Liver (tissue), 10 donors: ENCODE measurements at places on chromosomes 2 and 18. TPM values are rescaled to one million over a fixed set of nuclear protein-coding genes. Genes with fewer than 3 reads are reported as not detected.

SLC11A1 gene
- 23.0 TPM for total RNA-seq

GPR155 gene
- 3.9 TPM for total RNA-seq

KANSL3 gene
- total RNA-seq = 30.5 TPM

ASNSD1 gene
- total RNA-seq = 33.0 TPM

VWC2L gene
- not detected for total RNA-seq

TXNDC2 gene
- 0.09 TPM for total RNA-seq

CEP76 gene
- 6.4 TPM for total RNA-seq

DTNA gene
- 3.2 TPM for total RNA-seq

GRCh38 chr2:55902971-55903370 lies 20.6 kb downstream of the EFEMP1 start:
- no peaks in the 10 kb centered on the region for H3K4me1 ChIP-seq
- no peak overlapping the region for H3K27ac ChIP-seq
- no peaks in the 10 kb centered on the region for H3K36me3 ChIP-seq
- H3K27me3 ChIP-seq = peaks cover 3% of the 10 kb centered on the region
- H3K4me3 ChIP-seq = no peak overlapping the region

- H3K27me3 ChIP-seq = no peaks in the 10 kb centered on the region
- DNase-seq = no peak
- no peaks in the 10 kb centered on the region for H3K36me3 ChIP-seq
These were observed 18.6 kb downstream of the NGEF start for GRCh38 chr2:232994446-232994845.

DNA sequence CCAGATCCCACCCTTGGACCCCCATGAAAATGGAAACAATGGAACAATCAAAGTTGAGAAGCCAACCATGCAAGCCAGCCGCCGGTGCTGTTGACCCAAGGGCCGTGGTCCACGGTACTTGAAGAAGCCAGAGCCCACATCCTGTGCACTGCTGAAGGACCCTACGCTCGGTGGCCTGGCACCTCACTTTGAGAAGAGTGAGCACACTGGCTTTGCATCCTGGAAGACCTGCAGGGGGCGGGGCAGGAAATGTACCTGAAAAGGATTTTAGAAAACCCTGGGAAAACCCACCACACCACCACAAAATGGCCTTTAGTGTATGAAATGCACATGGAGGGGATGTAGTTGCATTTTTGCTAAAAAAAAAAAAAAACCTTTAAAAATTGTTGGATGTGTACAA lies 26.5 kb upstream of the TXNDC2 start:
- H3K4me3 ChIP-seq = no peak overlapping the region
- peaks cover 2% of the 10 kb centered on the region for H3K27me3 ChIP-seq
- no peaks in the 10 kb centered on the region for H3K36me3 ChIP-seq

- no peak overlapping the region for H3K4me3 ChIP-seq
- H3K27ac ChIP-seq = no peak overlapping the region
- peaks cover 7% of the 10 kb centered on the region for H3K36me3 ChIP-seq
- no peaks in the 10 kb centered on the region for H3K27me3 ChIP-seq
These were observed 34.0 kb downstream of the ACTR2 start for GRCh38 chr2:65261676-65262075.

- no peak overlapping the region for H3K27ac ChIP-seq
- DNase-seq = no peak
- peaks cover 6% of the 10 kb centered on the region for H3K27me3 ChIP-seq
- H3K36me3 ChIP-seq = no peaks in the 10 kb centered on the region
- no peak overlapping the region for H3K4me3 ChIP-seq
These were observed 4.7 kb downstream of the CDK5R2 start for GRCh38 chr2:218964041-218964771.

GRCh38 chr2:3042601-3043585 lies 334.7 kb downstream of the EIPR1 start:
- no peak for DNase-seq
- no peaks in the 10 kb centered on the region for H3K27me3 ChIP-seq
- no peak overlapping the region for H3K4me3 ChIP-seq
- H3K36me3 ChIP-seq = no peaks in the 10 kb centered on the region

- peaks cover 2% of the 10 kb centered on the region for H3K4me1 ChIP-seq
- H3K4me3 ChIP-seq = no peak overlapping the region
- no peak overlapping the region for H3K27ac ChIP-seq
- no peaks in the 10 kb centered on the region for H3K27me3 ChIP-seq
- DNase-seq = no peak
- no peaks in the 10 kb centered on the region for H3K36me3 ChIP-seq
These were observed 87.7 kb downstream of the SPRED2 start for GRCh38 chr2:65344689-65345088.

- no peaks in the 10 kb centered on the region for H3K27me3 ChIP-seq
- H3K36me3 ChIP-seq = no peaks in the 10 kb centered on the region
- H3K4me1 ChIP-seq = peaks cover 1% of the 10 kb centered on the region
- no peak for DNase-seq
- no peak overlapping the region for H3K27ac ChIP-seq
These were observed 19.2 kb upstream of the SPATA3 start for GRCh38 chr2:230976671-230977171.

GRCh38 chr2:187214306-187214705 lies 233.7 kb downstream of the CALCRL start:
- H3K4me3 ChIP-seq = no peak overlapping the region
- no peak for DNase-seq
- H3K4me1 ChIP-seq = no peaks in the 10 kb centered on the region

DNA sequence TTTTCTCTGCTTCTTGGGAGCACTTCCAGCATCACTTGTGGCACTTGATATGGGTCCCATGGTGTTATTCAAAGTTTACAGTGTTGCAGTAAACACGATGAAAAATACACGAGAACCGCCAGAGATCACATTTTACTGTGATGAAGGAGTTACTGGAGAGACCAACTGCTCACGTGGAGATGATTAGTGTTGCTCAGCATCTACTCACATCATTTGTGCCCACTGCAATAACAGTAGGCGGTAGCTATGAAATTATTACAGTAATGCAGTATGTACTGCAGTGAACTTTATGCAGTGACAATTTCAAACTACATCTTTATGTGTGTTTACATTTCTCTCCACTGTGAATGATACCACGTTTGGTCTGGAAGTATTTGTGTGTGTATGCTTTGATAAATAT lies 93.5 kb downstream of the SLC4A3 start:
- no peaks in the 10 kb centered on the region for H3K27me3 ChIP-seq
- H3K27ac ChIP-seq = no peak overlapping the region

DNA sequence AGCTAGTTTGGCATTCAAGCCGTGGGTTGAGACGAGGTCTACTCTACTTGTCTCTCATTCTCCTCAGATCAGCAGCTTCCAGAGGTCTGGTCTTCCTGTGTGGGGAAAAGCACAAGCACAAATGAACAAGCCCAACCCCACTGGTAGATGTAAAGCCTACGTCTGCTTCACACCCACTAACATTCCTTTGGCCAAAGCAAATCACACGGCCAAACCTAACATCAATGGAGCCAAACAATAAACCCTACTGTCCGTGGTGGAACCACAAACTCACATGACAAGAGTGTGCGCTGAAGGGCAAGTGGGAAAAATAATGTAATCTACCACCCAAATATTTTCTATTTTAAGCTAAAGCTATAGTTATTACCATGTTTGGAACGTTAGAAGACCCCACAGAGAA lies 179.3 kb upstream of the MGAT5 start:
- no peak overlapping the region for H3K27ac ChIP-seq
- H3K36me3 ChIP-seq = no peaks in the 10 kb centered on the region
- no peaks in the 10 kb centered on the region for H3K27me3 ChIP-seq
- H3K4me3 ChIP-seq = no peak overlapping the region
- H3K4me1 ChIP-seq = no peaks in the 10 kb centered on the region

GRCh38 chr2:39492095-39492590 lies 55.1 kb upstream of the MAP4K3 start:
- H3K27me3 ChIP-seq = no peaks in the 10 kb centered on the region
- no peaks in the 10 kb centered on the region for H3K36me3 ChIP-seq
- H3K4me1 ChIP-seq = no peaks in the 10 kb centered on the region
- H3K4me3 ChIP-seq = no peak overlapping the region

DNA sequence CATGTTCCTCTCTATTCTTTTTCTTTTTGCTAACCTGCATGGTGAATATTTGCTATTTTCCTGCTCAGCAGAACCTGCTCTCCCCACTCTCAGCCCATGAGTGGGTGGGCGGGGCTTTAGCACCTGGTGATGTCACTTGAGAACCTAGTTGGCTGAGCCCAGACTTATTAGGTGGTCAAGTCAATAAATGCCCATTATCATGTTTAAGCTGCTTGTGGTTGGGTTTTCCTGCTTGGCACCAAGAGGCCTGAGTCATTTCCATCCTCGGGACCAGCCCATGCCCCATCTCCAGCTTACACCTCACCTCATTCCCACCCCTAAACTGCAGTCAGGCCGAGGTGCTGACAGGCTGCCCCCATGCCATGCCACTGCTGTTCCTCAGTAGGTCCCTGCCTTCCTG lies 226.6 kb downstream of the ANKRD30B start:
- no peak overlapping the region for H3K4me3 ChIP-seq
- DNase-seq = no peak
- no peaks in the 10 kb centered on the region for H3K4me1 ChIP-seq
- H3K27ac ChIP-seq = no peak overlapping the region

- no peak overlapping the region for H3K4me3 ChIP-seq
- no peaks in the 10 kb centered on the region for H3K36me3 ChIP-seq
- H3K27ac ChIP-seq = no peak overlapping the region
- DNase-seq = no peak
- peaks cover 8% of the 10 kb centered on the region for H3K4me1 ChIP-seq
These were observed 210.0 kb upstream of the NT5C1B start for GRCh38 chr2:18799397-18799796.

DNA sequence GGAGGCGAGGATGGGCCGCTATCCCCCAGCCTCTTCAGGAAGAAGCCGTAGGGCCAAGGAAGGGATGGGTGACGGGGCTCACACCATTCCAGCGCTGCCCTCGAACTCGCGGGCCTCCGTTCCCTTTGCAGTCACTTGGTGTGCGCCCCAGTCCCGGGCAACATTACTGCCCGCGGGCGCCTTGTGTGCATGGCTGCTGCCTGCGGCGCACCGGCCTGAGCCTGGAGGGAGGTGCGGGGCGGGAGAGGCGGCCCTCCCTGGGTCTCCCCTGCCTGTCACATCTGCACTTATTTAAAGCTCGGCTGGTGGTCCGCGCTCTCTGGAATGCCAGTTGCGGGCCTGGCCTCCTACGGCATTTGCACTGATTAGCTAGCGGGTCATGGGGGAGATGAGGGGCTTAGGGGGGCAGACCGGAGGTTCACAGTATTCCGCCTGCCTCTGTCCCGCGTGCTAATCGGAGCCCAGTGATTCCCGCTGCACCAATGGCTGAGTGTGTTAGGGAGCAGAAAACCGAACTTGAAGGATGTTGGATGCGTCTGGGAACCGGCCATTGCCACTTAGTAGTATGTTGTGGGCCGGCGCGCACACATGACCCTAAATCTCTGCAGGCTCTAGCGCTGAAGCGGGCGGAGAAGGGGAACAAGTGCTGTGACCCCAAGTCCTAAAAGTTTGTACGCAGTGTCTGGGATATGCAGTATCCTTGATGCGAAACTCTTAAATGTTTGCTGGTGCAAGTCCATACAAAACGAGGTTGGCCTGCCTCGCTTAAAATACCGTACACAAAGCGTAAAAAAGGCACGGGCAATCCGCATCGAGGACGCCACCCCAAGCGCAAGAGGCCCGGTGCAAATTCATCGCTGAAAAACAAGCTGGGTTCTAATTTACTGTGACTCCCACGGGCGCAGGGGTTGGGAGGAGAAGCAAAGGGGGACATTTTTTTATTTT lies 161.2 kb upstream of the SIX2 start:
- no peak overlapping the region for H3K27ac ChIP-seq
- H3K4me3 ChIP-seq = no peak overlapping the region
- no peaks in the 10 kb centered on the region for H3K27me3 ChIP-seq
- no peak for DNase-seq
- no peaks in the 10 kb centered on the region for H3K36me3 ChIP-seq

GRCh38 chr18:30359521-30359920 lies 683.0 kb downstream of the DSC3 start:
- no peak overlapping the region for H3K27ac ChIP-seq
- H3K36me3 ChIP-seq = no peaks in the 10 kb centered on the region
- no peaks in the 10 kb centered on the region for H3K27me3 ChIP-seq
- H3K4me1 ChIP-seq = no peaks in the 10 kb centered on the region
- no peak for DNase-seq

DNA sequence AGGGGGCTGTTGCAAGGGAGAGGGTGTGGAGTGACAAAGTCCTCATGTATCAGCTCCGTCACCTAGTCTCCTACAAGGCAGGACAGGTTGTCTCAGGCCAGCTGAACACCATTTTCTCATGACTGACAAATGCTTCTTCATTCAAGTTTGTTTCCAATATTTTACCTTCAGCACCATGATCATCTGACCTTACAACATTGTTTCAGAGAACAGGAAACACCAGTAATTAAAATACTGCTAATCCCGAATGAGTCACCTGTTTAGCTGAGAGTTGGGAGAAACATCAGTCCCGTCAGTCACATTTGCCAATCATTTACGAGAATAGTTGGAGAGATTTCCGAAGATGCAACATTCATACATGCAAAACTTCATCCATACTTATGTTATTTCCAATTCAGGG lies 25.7 kb upstream of the SP5 start:
- no peak for DNase-seq
- H3K4me1 ChIP-seq = no peaks in the 10 kb centered on the region
- H3K4me3 ChIP-seq = no peak overlapping the region

GRCh38 chr2:39942950-39943349 lies 163.9 kb upstream of the THUMPD2 start:
- DNase-seq = no peak
- H3K27ac ChIP-seq = no peak overlapping the region
- no peaks in the 10 kb centered on the region for H3K27me3 ChIP-seq
- H3K36me3 ChIP-seq = no peaks in the 10 kb centered on the region

DNA sequence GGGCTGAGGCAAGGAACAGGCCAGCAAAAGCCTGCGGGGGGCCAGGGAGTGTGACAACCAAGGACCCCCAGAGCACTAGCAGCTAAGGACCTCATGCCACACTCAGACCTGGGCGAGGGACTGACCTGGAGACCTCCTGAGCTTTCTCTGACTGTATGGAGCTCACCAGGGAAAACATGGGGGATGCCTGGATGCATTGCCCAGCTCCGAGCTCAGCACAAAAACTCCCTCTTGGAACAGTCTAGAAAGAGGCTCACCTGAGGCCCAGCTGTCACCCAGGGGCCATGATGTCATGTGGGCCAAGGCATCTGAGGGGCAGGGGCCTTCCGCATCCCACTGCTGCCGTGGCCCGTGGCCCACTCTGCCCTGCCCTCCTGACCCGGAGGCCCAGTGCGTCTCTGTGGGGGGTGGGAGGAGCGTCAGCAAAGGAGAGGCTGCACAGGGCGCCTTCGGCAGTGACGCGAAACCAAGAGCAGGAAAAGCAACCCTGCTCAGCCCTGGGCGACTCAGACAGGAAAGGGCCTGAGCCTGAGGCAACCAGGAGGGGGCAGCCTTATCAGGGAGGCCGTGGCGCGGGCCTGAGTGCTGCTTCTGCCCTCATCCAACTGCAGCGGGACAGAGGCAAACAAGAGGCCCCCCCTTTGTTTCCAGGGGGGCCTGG lies 57.3 kb upstream of the ALPP start:
- no peaks in the 10 kb centered on the region for H3K4me1 ChIP-seq
- no peak overlapping the region for H3K27ac ChIP-seq
- H3K27me3 ChIP-seq = no peaks in the 10 kb centered on the region
- DNase-seq = no peak

- peak overlapping the region; percentile 73 for H3K27ac ChIP-seq
- DNase-seq = no peak
- no peaks in the 10 kb centered on the region for H3K36me3 ChIP-seq
- no peak overlapping the region for H3K4me3 ChIP-seq
- H3K27me3 ChIP-seq = no peaks in the 10 kb centered on the region
These were observed 8.9 kb downstream of the MAPRE2 start for GRCh38 chr18:35050028-35050546.

GRCh38 chr2:232876161-232876977 lies 6.3 kb downstream of the SNORC start:
- no peaks in the 10 kb centered on the region for H3K36me3 ChIP-seq
- peaks cover 4% of the 10 kb centered on the region for H3K4me1 ChIP-seq
- peak overlapping the region; percentile 58 for H3K4me3 ChIP-seq
